ENCODE measurements at places on chromosomes 3 and 15. TPM values are rescaled to one million over a fixed set of nuclear protein-coding genes. Genes with fewer than 3 reads are reported as not detected.

DNA sequence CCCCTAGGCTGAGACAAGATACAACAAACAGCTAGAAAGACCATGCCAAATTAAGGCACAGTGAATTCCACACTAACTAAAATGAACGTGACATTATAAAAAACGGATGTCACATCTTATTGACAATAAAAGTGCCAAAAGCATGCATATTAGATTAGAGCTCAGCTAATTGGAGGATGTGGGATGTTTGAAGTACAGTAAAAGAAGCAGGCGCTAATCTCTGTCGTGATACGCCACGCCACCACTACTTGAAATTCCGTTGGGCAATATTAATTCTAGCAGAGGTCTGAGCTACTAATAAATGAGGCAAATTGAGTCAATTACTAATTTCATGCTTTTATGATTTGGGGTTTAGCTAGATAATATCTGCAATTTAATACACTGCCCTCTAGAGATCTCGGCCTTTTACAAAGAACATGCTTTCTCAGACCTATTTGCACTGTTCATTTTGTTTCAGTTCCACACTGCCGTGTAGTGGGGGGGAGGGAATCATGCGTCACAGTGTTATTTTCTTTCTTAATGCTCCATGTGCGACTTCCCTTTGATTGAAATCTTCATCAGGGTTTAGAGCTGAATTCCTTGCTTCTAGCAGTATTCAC, 52.9 kb upstream of the ROBO2 start:
- no peak overlapping the region for H3K4me3 ChIP-seq
- no peaks in the 10 kb centered on the region for H3K4me1 ChIP-seq
- no peaks in the 10 kb centered on the region for H3K27me3 ChIP-seq
- no peaks in the 10 kb centered on the region for H3K36me3 ChIP-seq

- no peaks in the 10 kb centered on the region for H3K36me3 ChIP-seq
- peaks cover 8% of the 10 kb centered on the region for H3K4me1 ChIP-seq
- H3K27me3 ChIP-seq: no peaks in the 10 kb centered on the region
- no peak overlapping the region for H3K4me3 ChIP-seq
- DNase-seq: no peak
Observed at GRCh38 chr3:141643796-141644195, 94.3 kb upstream of the RNF7 start.

- no peaks in the 10 kb centered on the region for H3K27me3 ChIP-seq
- DNase-seq: no peak
- no peak overlapping the region for H3K27ac ChIP-seq
- no peak overlapping the region for H3K4me3 ChIP-seq
- H3K4me1 ChIP-seq: no peaks in the 10 kb centered on the region
Observed at GRCh38 chr3:106126067-106126845, 257.4 kb upstream of the CBLB start.

The P2RY14 gene
- total RNA-seq: 1.8 TPM
